ENCODE measurements at places on chromosomes 12 and 14.

DNA sequence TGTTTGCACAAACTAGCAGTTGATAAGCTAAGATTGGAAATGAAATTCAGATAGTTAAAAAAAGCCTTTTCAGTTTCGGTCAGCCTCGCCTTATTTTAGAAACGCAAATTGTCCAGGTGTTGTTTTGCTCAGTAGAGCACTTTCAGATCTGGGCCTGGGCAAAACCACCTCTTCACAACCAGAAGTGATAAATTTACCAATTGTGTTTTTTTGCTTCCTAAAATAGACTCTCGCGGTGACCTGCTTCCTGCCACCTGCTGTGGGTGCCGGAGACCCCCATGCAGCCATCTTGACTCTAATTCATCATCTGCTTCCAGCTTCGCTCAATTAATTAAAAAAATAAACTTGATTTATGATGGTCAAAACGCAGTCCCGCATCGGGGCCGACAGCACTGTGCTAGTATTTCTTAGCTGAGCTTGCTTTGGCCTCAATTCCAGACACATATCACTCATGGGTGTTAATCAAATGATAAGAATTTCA is 335.6 kb downstream of the TMEM121 start:
- ATAC-seq: no peak

GRCh38 chr14:77306851-77307496 is 13.7 kb downstream of the POMT2 start:
- peak; percentile 63 for ATAC-seq

GRCh38 chr14:24403294-24403998 is 4.6 kb downstream of the NYNRIN start:
- peak; percentile 19 for ATAC-seq

DNA sequence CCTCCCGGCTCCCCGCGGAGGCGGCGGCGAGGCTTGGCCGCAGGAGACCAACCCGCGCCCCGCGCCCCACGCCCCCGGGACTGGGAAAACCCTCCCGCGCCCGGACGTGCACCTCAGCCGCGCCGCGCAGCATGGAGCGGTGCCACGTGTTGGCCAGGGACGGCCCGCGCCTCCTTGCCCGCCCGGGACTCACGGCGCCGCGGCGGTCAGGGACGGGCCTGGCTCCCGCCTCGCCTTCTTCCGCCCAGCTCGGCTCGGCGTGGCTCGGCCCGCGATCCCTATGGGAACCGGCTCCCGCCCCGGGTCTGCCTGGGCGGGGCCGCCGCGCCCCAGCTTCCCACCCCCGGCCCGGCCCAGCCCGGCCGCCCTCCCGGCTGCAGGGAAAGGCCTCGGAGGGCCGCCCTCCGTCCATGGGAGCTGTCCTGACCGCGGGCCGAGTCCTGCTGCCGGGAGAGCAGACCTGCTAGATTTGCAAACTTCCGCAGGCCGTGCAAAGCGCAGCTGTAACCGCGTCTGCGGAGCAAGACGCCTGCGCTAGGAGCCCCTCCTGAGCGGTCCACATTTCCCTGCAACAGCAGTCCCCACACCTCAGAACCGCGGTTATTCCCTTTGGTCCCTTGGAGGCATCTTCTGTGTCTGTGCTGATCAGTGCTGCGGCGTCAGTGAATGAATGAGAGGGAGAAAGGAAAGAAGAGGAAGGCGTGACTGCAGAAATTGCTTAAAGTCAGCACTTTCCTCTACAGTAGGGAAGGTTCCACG is at the start of gene CDKL1:
Gene CDKL1 (minus strand): TSS at position 251 of the 759 bp plus-strand sequence. CDS start 1,013 bp downstream, outside the sequence.
- ATAC-seq: peak; percentile 88

GRCh38 chr12:109561711-109562030 is 11.6 kb downstream of the MMAB start:
- ATAC-seq: no peak

DNA sequence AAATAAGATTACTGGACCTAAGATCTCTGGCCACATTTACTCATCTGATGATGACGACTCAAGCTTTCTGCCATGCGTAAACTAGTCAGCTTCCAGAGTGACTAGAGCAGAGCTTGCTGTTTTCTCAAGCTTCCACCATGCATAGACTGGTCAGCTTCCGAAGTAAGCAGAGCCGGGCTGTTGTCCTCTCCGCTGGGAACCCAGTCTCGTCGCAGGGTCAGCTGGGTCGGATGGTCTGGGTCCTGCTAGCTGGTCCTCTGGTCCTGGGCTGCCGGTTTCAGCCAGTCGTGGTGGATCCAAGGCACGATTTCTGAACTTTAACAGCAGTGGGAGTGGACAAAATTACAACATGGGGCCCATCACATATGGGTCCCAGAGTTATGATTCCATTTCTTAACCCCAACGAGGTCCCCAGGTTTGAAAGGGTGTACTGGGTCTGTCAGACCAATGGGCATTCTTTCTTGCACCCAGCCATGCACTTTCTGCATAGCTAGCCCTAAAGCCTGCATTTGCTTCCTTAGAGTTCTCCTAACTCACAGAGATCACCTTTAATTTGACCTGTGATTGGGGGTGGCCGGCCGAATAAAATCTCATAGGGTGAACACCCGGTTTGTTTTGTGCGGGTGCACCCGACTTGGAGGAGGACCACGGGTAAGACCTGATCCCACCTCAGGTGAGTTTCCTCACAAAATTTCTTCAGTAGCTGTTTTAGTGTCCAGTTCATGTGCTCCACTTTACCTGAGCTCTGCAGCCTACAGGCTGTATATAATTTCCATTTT is 1312.8 kb downstream of the TMEM121 start:
- no peak for ATAC-seq

- ATAC-seq: no peak
Observed at GRCh38 chr12:48281811-48282210, 68.9 kb downstream of the ZNF641 start.

DNA sequence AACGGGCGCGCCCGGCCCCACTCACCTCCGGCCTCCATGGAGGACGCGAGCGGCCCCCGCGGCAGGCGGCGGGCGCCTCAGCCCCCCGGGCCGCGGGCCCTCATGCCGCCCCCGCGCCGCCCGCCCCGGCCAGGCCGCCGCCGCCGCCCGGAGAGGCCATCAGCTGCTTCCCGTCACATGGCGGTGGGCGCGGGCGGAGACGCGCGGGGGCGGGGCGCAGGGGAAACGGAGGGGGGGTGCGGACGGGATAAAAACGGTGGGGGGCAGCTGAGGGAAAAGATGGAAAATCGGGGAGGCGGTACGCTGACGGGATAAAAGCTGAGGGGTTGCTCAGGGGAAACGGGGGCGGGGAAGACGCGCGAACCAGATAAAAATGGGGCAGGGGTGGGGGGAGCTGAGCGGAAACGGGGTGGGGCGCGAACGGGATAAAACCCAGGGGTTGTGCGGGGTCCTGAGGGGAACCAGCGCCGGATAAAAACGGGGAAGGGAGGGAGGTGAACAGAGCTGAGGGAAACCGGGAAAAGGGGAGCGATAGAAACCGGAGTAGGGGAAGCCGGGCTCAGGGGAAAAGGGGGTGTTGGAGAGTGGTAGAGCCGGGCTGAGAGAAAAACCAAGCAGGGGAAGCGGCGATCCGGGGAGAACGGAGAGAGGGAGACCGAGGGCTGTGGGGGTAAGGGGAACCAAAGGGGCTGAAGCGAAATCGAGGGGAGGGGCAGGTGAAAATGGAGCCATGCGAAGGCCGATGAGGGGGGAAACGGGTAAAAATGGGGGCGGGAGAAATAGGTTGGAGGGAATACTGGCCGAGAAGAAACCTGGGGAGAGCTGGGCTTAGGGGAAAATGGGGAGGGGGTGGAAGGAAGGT is at the start of gene WSB2:
Gene WSB2 (minus strand): TSS at position 169 of the 862 bp plus-strand sequence. CDS start 131 bp downstream, at position 38.
- ATAC-seq: peak; percentile 55

- peak; percentile 89 for ATAC-seq
Observed at GRCh38 chr12:64187370-64187769, 34.7 kb downstream of the KICS2 start.

DNA sequence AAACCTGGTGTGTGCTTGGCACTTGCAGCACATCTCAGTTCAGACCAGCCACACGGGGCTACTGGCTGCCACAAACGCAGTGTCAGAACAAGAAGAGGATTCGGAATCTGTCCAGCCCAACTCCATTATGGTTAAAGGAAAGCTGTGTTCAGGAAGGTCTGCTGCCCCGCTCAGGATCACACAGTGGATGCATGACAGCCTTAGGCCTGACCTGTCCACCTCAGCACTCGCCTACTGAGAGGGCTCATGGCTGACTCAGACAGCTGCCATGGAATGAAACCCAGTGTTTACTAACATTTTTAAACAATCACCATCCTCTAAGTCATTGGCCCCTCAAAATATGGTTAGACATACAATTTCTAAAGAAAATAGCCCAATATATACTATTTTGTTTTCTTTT is 5.6 kb upstream of the NIN start:
- peak; percentile 48 for ATAC-seq

GRCh38 chr12:121634836-121635235 is 8.5 kb downstream of the ORAI1 start:
- ATAC-seq: no peak

GRCh38 chr12:71208053-71208685 is 50.4 kb upstream of the TSPAN8 start:
- no peak for ATAC-seq

DNA sequence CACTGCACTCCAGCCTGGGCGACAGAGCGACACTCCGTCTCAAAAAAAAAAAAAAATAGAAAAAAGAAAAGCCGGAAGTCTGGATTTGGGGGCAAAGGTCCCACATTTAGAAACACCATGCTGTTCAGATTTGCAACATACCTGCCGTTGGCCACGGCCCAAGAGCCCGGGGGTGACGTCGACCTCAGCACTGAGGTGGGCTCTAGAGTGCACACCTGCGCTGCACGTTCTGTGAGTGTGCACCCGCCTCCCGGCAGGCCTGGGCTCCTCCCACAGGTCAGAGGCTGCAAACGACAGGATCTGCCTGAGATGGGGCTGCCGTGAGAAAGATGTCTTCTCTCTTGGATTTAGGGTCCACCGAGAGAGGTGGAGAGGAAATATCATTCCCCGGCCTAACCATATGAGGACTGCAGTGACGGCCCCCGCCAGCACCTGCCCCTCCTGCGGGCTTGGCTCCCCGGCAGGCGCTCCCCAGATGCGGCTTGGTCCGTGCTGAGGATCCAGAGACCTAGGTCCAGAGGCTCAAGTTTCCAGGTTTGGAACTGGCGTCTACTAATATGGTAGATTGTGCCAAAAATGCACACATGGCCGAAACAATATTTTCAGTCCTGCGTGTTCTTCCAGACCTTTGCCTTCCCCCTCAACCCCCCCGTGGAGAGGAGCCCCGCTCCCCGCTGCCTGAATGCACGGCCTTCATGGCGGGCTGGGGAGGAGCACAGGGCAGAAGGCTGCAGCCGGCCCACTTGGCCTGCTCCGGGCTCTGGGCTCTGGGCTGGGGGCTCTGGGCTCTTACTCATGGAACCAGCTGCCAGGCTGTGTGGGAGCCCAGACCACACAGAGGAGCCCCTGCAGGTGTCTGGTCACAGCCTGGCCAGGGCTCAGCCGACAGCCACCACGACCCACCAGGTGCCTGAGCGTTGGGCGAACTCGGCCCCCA is 58.8 kb upstream of the FBRSL1 start:
- ATAC-seq: no peak

GRCh38 chr14:66476964-66477363 is 9.2 kb upstream of the CCDC196 start:
- peak; percentile 87 for ATAC-seq

- no peak for ATAC-seq
Observed at GRCh38 chr12:131923260-131923659, 5.8 kb upstream of the PUS1 start.

DNA sequence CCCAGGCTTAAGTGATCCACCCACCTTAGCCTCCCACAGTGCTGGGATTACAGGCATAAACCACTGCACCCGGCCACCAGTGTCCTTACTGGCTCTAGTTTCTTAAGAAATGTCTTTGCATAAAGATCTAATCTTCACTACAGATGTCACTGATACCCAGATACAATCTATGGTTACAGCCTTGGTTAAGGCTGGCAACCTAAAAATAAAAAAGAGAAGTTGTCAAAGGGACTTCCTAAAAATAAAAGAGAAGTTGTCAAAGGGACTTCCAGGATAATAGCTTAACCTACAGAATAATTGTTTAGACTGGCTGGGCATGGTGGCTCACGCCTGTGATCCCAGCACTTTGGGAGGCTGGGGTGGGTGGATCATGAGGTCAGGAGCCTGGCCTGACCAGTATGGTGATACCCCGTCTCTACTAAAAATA is 27.6 kb downstream of the ETFBKMT start:
- no peak for ATAC-seq

- ATAC-seq: peak; percentile 9
Observed at GRCh38 chr12:4272424-4273272, 914 bp upstream of the CCND2 start.

GRCh38 chr12:123398550-123399254 is 14.8 kb downstream of the KMT5A start:
- no peak for ATAC-seq

DNA sequence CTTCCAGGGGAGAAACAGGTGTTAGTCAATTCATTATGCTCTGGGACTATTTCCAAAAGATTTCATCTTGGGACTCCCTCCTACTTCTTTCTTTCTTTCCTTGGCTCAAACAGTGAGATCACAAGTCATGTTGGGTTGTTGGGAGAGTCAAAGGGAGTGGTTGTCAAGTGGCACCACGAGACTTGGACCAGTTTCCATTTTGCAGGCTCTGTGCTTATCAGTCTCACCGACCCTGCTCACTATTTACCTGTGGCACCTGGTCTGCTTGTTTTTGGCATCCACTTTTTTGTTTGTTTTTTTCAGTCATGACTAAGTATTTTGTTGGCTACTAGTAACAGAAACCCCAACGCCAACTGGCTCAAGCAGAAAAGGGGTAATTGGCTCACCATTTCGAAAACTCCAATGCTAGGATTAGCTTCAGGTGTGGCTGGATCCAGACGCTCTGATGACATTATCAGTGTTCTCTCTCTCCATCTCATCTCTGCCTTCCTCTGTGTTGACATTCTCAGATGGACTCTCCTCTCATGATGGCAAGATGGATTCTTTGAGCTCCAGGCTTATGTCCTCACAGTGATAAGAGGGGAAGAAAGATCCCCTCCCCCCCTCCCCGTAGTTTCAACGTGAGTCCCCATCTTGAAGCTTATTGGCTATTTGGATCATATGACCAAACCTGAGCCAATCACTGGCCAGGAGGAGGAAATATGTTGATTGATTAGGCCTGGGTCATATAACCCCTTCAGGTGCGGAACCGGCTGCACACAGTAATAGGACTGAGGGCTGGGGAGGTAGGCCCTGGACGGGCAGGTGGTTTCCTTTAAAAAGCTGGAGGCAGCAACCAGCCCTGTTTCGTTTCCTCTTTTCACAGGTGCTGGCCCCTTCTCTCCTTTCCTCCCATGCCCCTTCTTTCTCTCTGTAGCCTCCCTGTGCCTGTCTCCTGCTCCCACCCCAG is 84.2 kb downstream of the AACS start:
- no peak for ATAC-seq

DNA sequence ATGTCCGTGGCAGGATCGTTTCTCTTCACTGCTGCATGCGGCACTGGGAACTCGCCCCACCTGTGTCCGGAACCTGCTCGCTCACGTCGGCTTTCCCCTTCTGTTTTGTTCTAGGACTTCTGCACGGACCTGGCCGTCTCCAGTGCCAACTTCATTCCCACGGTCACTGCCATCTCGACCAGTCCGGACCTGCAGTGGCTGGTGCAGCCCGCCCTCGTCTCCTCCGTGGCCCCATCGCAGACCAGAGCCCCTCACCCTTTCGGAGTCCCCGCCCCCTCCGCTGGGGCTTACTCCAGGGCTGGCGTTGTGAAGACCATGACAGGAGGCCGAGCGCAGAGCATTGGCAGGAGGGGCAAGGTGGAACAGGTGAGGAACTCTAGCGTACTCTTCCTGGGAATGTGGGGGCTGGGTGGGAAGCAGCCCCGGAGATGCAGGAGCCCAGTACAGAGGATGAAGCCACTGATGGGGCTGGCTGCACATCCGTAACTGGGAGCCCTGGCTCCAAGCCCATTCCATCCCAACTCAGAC is 1.2 kb downstream of the FOS start:
- ATAC-seq: no peak

- ATAC-seq: no peak
Observed at GRCh38 chr14:77340389-77340788, 19.6 kb downstream of the GSTZ1 start.

Data from SK-N-SH treated with all-trans-retinoic acid at 6 μM for 48 hours (cell line).